Brain (organoid and tissue), 16 donors: ENCODE measurements at places on chromosomes 13 and 19. TPM values are rescaled to one million over a fixed set of nuclear protein-coding genes. Genes with fewer than 3 reads are reported as not detected.

MAN2B1 gene
- 24.5 TPM for polyA plus RNA-seq

RGS9BP gene
- 1.1 TPM for polyA plus RNA-seq

ATCAY gene
- 140 TPM for polyA plus RNA-seq

DNA sequence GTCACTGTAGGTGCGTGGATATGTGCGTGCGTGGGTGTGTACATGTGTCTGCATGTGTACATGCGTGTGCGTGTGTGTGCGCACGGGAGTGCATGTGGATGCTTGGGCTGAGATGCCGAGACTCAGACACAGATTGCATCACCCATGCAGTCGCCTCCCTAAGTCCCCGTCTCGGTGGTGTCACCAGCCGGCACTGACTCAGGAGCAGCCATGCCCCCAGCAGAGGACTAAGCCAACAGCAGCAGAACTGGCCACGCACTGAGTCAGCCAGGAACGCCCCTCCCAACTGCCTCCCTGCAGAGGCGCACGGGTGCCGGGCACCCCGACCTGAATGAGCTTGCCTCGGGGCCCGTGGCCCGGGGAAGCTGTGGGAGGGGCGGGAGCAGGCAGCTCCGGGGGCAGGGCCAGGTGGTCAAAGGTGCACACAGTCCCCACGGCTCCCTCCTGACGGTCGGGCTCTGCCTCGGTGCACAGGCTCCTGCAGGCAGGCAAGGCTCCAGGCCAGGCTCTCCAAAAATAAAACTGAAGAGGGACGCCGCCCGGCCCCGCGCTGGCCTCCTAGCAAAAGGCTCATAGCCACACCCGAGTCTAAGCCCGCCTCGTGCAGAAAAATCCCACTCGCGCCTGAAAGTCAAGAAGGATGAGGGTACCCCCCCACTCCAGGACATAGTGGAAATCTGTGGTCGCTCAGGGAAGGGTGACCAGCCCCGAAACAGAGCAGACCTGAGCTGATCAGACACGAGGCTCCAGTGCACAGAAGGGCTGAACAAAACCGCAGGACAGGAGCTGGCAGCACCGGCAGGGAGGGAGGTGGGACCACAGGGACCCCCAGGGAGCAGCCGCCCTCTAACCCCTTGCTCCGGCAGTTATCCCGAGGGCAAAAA, 49.2 kb downstream of the GADD45B start:
- DNase-seq = no peak

DNA sequence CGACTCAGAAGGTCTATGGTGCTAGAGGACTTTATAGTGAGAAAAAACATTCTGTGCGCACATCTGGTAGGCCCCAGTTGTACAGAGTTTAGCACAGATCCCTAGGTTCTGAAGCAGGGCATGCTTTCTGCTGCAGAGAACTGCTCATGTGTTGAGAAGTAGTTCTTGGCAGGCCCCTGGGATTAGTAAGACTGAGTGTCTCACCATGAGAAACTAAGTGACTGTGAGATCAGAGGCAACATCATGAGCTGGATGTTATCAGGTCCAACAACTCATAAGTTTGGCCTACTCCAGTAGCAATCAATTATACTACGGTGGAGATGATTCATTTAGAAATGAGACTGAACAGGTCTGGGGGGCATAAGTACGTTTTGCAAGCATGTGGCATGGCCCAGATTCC, 507.4 kb upstream of the KLF12 start:
- DNase-seq = no peak

- no peak for DNase-seq
Measured at GRCh38 chr13:73571376-73571775, 512.6 kb downstream of the KLF5 start.
